CD4-positive, alpha-beta T cell treated with Interleukin-2 at 100 ng/mL for 4 hours (primary cell): ENCODE measurements at places on chromosomes 11 and 22.

DNA sequence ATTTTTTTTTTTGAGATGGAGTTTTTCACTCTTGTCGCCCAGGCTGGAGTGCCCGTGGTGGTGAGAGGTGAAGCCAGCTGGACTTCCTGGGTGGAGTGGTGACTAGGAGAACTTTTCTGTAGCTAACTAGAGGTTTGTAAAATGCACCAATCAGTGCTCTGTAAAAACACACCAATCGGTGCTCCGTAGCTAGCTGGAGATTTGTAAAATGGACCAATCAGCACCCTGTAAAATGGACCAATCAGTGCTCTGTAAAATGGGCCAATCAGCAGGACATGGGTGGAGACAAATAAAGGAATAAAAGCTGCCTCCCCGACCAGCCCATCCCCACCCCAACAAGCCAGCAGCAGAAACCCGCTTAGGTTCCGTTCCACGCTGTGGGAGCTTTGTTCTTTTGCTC is 4.4 kb upstream of the RAPSN start:
- no peak for DNase-seq

- no peak for DNase-seq
Measured at GRCh38 chr11:12213883-12214282, 103.5 kb downstream of the MICAL2 start.

DNA sequence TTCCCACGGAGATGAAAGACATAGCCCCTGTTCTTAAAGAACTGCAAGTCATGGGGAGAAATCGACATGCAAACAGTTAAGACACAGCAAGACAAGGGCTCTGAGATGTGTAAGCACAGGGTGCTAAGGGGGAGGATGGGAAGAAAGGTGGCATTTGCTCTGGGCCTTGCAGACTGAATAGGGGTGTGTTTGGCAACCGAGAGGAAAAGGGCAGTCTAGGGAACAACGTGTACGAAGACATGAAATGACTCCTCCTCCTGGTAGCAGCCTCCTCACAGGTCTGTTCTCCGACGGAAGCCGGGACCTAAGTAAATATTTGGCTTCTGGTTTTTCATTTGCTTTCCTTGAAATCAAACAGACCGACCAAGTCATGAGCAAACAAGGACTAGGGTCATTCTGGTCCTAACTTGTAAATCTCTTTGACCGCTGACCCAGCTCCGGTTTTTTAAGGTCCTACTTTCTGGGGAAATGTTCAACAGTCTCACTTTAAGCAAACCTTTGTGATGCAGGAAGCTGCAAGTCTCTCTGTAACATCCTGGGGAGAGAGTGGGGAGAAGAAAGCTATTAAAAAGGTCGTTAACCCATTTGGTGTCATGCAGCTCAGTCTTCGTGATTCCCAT is 19.7 kb downstream of the NNMT start:
- DNase-seq: no peak

DNA sequence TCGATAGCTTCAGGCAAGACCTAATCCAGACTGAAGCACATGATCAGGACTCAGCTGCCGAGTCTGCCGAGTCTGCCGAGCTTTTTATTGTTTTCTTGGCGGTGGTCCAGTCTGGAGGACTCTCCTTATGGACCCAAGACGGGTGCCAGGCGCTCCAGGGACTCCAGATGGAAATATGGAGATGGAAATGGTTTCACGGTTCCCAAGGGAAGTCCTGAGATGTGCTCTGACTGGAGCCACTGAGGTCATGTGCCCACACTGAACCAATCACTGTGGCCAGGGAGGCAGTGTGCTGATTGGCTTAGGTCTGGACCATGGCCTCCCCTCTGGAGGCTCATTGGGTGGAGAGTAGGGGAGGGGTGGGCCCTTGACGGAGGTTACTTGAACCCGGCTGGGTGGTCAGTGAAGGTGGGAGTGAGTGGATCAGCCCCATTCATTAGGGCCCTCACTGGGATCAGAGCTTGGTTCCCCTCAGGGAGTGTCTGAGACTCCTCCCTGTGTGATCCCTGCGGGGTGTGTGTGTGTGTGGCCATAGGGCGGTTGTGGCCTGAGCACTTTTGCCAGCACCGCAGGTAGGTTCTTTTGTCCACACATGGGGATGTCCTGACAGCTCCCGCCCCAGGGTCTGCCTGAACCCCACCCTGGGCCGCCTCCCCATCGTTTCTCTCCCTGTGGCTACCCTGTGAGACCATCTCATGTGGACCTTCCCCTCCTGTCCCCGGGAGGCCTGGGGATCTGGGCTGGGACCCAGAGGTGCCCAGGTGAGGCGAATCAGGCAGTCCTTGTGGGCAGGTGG is 14.0 kb downstream of the RPS6KA4 start:
- DNase-seq: no peak

GRCh38 chr11:94964934-94965333 is 8.4 kb downstream of the CWC15 start:
- no peak for DNase-seq

GRCh38 chr11:78622666-78623065 is 48.0 kb upstream of the NARS2 start:
- no peak for DNase-seq

- DNase-seq: no peak
Measured at GRCh38 chr22:44676441-44677352, 25.3 kb upstream of the PRR5 start.

DNA sequence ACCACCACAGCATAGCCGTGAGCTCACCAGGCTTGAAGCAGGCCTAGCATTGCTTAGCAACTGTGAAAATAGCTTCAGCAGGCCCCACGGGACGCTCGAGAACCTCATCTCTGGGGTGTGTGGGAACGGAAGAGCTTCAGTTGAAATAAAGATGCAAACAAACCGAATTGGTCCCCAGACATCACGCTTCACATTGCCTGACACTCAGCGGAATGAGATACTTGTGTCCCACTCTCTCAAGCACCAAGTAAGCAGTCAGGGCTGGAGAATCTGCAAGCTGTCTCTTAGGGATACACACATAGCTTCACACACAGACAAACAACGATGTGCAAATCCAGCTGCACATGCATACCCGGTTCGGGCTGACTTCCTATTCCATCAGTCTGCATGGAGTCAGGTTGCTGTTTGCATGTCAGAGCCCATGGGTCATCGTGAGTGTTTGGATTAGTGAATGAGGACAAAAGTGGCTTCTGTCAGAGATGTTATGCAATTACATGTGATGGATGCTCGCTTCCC is 205.7 kb downstream of the SNX19 start:
- DNase-seq: no peak

DNA sequence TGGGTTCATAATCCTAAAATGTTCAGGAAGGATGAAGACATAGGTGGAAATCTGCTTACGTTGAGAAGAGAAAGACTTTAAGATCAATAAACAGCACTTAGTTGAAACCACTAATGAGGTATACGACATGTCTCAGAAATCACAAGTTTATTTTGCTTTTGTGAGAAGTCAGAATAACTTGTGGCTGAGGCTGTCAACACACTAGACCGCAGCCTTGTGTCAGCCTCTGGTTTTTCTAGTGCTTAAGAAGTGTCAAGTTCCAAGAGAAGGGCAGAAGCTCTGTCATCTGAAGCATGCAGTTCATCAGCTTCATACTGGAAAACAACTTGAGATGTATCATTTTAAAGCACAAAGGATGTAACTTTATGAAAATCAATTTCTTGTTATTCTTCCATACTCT is 420.9 kb downstream of the METTL15 start:
- DNase-seq: no peak

- DNase-seq: no peak
Measured at GRCh38 chr22:41775976-41776375, 24.5 kb upstream of the CCDC134 start.

- DNase-seq: no peak
Measured at GRCh38 chr11:92482492-92483060, 258.0 kb downstream of the FAT3 start.

DNA sequence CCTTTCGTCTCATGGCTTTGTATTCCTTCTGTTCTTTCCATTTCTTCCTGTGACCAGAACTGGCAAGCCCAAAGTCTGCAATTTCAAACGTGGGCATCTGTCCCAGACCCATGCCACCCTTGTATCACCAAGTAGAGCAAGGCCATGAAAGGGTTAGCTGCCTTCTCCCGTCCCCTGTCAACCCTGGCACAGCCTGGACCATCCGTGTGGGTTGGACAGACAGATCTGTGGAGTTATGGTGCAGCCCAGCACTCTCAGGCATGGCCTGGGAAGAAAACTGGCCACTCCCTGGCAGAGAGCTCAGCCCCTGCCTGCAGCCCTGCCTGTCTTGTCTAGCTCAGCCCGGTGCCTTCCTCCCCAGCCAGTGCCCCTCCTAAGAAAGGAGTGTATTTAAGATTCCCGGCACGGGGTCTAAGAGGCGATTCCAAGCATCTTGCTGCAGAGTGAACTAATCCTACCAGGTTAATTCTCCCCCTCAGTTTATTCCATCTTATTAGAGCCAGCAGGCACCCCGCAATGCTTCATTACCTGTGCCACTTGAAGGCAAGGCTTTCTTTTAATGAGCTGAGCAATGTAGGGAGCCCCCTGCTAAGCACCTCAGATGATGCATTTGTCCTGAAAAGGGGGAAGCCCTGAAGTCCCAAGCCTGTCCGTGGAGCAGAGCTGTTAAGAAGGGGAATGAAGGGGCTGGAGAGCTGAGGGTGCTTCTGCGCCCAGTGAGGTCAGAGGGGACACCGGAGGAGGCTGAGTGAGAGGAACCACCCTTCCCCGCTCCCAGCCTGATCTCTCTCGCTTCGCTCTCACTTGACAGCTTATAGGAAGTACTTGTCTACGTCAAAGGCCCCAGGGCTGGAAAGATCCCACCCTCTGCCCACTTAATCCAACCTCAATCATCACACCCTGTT is 130.6 kb downstream of the SPATA19 start:
- DNase-seq: no peak

DNA sequence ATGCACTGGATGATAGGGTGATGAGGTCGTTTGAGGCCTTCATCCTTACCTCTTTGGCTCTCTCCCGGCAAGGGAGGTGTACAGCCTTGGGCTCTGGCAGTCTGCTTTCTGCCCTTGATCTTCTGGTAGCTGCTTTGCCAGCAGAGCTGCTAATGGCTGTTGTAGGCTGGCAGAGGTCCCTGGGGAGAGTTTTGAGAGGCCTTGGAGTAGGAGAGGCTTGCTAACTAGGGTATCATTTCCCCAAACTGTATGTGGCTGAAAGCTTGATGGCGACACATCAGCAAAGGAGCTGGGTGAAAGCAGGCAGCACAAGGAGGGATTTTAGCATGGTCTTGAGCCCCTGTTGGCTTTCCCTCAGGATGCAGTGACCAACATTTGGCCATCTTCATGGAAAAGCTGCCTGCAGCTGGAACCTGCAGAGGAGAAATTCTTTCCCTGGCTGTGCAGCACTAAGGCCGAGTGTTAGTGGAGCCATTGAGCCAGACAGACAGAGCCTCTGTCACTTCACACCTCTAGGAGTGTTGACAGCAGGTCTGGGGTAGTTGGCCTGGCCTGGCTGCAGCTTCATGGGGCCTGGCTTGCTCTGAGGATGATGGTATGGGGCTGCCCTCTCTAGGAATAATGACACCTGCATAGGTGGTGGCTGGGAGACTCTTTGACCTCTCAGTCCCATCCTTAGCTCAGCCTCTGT is 3.5 kb upstream of the AMPD3 start:
- no peak for DNase-seq

DNA sequence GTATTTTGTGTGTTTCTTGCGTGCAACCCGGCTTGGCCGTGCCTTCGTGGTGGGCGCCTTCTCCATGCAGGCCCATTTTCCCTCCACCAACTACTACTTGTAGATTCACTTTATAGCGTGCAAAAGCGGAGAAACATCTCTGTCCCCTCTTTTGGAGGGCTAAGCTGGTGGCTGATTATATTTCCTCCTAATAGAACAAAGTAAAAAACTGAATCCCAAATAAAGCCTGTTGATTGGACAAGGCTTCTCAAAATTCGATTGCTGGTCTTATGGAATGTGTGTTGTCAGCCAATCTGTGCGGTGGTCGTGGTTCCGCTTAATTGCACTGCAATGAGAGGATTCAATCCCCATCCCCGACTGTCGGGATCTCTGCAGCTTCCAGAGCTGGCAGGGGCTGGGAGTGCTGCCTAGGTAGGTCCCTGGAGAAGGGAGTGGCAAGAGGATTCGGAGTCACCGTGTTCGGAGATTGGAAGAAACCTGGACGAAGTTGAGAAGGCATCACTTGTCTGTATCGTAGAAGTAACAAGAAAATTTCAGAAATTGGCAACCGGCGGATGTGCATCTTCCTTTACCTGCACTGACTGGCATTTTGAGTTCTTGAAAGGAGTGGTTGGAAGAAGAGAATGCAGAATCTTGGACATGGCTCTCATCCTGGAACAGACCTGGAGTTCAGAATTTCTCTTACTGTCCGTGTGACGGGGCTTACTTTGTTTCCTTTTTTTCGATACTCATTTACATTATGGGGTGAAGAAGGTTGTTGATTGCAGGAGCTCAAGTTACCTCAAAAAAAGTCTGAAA is 1.1 kb downstream of the HMGXB4 start:
- no peak for DNase-seq

- no peak for DNase-seq
Measured at GRCh38 chr11:133553885-133554740, 21.8 kb upstream of the OPCML start.

DNA sequence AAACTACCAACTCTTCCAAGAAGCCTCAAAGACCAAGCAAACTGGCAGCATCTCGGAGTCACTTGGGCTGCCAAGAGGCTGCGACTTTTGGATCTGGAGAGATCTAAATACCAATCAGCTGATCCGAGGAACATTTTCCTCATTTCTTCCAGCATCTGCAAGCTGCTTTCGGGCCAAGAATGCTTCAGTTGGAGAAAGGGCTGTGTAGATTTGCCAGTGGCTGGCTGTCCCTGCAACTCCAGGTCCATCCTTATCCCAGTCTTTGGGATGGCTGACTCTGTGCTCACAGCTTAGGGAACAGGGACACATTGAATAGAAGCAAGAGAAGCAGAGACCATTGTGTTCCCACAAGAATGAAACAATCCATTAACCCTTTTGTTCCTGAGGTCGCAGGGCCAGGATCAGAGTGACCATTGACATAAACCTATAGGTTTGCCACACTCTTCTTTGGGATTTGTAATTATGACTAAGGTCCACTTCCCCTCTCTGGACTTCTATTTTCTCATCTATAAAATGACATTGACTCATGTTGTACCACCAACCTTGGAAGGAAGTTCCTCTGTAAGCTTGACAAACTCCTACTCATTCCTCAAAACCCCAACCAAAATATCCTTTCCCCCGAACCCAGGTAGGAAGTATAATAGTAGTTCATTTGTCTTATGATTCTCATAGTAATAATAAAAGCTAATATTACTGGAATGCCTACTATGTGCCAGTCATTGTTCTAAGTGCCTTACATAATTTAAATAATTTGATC is 340.8 kb downstream of the MN1 start:
- DNase-seq: no peak
